HT1080 (cell line): ENCODE measurements at places on chromosomes 13 and 19. TPM values are rescaled to one million over a fixed set of nuclear protein-coding genes. Genes with fewer than 3 reads are reported as not detected.

GRCh38 chr19:28148554-28148953, 1064.4 kb downstream of the UQCRFS1 start:
- DNase-seq, result no peak

DNA sequence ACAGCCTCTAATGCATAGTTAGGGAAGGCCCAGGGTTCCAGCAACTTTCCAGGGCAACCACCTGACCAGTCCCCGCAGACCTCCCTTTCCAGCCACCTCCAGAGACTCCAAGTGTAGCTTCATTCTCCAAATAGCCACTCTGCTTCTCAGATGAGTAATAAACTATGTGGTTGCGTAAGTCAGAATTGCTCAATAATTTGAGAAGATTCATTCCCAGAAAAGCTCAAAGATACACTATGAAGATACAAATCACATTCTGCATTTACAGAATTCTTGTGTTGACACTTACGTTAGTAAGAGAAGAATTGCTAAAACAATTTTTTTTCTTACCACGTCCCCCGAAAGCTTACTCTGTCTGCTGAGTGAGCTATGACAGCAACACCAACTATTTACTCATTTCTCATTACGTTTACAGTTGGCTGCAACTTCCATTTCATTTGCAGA, 8.2 kb upstream of the LATS2 start:
- DNase-seq, result peak; percentile 93

DNA sequence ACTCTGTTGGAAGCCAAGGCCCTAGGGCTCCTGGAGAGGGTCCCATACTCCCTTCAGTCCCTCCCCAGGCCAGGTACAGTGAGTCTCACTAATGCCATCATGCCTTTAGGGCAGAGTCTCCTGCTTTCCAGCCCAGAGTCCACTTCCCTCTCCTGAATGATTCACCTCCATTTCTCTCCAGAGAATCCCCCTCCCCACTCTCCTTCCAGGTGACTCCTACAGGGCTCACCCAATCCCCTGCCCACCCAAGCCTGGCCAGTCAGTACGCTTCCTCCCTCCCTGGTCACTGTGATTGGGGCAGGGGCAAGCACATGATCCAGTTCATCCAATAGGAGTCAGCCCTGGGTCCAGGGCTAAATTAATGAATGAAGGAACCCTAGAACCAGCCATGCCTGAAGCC, 35.0 kb upstream of the PNMA8B start:
- DNase-seq, result no peak

- peak; percentile 50 for DNase-seq
These were observed 1.2 kb upstream of the EEF2 start for GRCh38 chr19:3986260-3987041.

DNA sequence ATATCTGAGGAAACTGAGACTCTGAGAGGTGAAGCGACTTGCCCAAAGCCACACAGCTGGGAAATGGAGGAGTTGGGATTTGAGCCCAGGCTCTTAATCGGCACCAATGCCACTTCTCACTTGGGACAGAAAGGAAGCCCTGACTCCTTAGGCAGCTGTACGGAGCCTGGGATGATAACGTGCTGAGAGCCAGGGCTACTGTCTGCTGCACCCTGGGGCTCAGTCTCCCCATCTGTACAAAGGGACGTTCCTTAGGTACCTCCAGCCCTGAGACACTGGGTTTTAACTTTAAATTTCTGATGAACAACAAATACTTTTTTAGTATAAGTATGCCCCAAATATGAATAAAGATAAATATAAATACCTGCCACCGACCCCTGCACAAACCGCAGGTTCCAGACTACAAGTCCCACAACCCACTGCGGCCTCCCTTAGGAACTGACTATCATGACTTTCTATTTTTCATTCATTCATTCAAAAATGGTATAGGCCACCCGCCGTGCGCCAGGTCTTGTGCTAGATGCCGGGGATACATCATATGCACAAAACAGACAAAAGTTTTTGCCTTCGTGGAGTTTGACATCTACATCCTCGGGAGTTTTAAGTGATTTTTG, 776 bp upstream of the NCLN start:
- DNase-seq, result no peak

ZNF878 gene
- not detected in 2 replicates for total RNA-seq

DNA sequence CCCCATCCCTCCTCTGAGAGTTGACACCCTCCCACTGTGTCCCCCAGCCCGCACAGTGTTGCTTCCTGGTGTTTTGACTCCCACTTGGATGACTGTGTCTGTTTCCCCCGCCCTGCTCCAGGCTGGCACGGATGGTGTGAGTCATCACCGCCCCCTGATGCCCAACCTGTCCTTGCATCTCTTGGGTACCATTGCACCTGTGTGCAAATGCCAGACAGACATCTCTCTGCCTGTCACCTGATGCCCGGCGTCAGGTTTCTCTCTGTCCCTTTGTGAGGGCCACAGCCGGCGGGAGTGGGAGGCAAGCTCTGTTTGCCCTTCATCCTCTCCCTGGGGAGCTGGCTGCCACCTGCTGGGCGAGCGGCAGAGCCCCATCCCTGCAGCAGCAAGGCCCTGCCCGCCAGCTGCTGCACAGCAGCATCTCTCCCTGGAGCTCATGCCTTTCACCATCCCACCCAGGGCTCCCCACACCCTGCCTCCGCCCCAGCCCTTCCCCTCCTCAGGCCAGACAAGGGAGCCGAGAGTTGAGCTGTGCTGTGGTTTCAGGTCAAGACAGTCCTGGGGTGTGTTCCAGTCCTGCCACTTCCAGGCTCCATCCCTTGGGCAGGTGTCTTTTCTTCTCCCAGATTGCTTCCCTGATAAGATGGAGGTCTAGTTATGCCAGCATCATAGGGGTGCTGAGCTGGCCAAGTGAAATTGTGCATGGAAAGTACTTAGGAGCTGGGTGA, 29.7 kb downstream of the NKPD1 start:
- DNase-seq, result peak; percentile 52
